Midbrain (tissue), 1 donor: ENCODE measurements at places on chromosomes 6 and 20.

- DNase-seq, result no peak
These were observed 290.5 kb downstream of the SLC35F1 start for GRCh38 chr6:118197539-118197938.

DNA sequence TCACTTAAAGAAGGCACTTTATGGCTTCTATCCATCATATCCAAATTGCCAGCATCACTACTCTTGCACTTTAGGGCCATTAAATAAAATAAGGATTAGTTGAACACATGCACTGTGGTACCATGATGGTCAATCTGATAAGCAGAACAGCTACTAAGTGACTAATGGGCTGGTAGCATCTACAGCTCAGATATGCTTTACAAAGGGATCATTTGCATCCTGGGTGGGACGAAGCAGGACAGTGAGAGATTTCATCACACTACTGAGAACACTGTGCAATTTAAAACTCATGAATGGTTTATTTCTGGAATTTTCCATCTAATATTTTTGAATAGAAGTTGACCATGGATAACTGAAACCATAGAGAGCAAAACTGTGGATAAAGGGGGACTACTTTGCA lies 25.1 kb upstream of the ZSCAN9 start:
- no peak for DNase-seq

DNA sequence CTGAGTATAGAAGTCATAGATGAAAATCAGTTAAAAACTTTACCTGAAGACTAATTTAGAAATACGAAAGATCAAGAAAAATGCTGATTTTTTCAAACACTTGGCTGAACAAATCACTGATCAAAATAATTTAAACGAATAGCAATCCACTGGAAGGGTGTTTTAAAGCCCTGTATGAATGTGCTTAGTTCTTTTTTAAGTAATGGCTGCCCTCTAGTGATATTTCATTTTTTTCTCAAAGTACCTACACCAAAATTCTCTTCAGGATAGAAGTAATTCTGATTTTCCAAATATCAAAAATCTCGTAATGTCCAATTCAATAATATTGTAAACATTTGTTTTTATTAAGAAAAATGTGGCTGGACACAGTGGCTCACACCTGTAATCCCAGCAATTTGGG lies 32.5 kb downstream of the AKAP7 start:
- peak; percentile 39 for DNase-seq

DNA sequence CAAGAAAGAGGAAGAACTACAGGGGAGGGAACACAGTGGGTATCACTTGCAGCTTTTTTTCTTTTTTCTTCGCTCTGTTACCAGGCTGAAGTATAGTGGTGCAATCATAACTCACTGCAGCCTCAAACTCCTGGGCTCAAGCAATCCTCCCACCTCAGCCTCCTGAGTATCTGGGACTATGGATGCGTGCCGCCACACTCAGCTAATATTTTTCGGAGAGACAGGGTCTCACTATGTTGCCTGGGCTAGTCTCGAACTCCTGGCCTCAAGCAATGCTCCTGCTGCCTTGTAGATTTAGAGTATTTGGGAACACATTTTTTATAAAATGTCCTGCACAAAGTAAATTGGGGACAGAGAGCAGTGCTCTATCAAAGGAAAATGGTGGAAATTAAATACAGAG lies 28.3 kb downstream of the PARD6B start:
- DNase-seq, result no peak

DNA sequence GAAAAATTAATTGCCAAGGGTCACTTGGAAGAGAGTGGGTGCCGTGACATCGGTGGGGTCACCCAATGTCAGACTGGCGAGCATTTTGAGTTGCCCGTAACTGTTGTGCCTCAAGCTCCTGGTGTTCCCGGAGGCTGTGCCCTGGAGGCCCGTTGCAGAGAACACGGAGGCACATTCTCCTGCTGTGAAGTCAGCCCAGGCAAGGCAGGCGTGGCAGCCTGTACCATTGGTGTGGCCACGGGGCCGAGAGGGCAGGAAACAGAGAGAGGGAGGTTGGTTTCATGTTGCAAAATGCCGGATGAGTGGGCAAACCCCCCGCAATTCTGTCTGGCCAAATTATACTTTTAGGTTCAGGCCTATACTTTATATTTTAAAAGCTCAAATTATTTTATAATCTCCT lies 81.2 kb downstream of the THBS2 start:
- DNase-seq, result no peak
